ENCODE measurements at places on chromosomes 1 and 21. TPM values are rescaled to one million over a fixed set of nuclear protein-coding genes. Genes with fewer than 3 reads are reported as not detected.
A peak's percentile ranks its signal among the peaks of the same experiment; 100 is the strongest.

DNA sequence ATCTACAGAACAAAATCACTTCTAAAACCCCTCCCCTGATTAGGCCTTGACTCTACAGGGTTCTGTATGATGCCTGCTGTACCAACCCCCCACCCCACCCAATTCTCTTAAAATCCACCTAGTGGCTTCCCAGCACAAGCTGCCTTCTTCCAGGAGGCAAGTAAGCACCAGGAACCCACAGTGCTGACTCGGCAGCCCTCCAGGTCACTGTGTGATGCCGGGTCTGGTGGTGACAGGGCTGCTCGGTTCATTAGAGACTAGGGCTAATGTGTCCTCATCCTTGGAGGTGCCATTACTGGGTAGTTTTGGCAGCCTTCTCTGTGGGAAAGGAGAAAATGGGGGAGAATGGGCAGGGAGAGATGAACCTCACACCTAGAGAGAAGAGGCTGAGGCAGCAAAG, 363.5 kb downstream of the PTPRU start:
- DNase-seq: no peak

DNA sequence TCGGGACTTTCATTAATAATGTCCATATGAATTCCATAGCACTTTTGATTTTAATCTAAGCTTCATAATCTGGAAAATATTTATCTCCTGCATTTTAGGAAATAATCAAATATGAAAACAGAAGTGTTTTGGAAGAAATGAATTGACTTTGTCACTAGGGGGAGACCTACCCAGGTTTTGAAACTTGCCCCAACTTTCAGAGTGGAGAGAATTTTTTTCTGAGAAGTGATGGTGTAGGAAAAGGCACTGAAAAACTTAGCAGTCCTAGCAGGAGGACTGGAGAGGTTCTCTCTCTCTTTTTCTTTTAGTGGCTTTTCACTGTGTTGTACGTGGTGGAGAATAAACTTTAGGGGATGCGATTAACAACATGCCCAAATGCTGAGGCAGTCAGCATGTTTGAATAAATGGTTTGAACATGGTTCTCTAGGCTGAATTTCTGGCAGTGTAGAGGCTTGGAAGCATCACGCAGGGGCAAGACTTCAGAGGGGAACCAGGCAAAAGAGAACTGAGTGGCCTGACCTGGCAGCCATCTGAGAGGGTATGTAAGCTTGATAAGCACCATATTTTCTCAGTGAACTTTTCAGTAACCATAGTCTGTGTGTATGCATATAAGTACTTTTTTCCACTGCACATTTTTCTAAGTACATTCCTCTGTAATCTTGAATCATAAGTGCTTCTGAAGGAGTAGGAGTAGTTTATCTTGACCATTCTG, 68.3 kb upstream of the NEK7 start:
- DNase-seq: no peak

DNA sequence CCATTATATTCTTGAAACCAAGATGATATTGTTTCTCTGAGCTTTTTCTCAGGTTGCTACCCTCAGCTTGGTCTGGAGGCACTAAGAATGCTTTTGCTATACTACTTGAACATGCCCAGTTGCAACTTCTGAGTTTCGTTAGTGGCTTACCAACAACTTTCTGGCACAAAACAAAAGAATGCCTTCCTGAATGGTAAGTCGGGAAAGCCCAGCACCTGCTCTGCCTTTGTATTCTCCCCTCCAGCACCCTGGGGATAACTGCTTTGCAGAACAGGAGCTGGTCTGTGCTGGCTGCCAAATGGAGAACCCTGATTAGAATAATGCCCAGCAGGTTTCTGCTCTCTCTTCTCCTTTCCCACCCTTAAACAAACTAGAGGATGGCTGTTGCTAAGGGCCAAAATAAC, 149.3 kb downstream of the TGFB2 start:
- DNase-seq: no peak

DNA sequence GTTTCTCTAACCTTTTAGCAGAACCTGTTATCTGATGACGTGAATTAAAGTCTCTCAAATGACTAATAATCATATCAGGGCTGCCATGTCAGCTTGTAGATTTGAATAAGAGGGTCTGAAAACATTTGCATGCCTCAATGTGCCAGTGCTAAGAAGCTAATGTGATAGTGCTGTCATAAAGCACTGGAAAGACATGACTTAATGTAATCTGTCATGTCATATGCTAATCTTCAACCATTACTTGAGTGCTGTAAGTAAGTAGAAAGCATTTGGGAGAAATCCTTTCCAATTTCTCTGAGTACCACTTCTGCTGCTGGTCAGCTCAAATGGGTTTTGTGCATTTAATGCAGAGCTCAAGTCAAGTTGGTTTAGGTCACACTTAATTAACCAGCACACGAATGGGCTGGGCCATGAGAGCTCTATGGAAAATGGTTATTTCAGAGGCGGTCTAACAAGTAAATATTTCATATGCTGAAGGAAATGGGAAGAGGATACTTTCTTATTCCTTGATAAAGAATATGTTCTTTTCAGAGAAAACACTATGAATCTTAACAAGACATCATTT, 609.2 kb downstream of the LMO4 start:
- no peak for DNase-seq

GRCh38 chr1:231983588-231984193, 357.1 kb downstream of the DISC1 start:
- no peak for DNase-seq

DNA sequence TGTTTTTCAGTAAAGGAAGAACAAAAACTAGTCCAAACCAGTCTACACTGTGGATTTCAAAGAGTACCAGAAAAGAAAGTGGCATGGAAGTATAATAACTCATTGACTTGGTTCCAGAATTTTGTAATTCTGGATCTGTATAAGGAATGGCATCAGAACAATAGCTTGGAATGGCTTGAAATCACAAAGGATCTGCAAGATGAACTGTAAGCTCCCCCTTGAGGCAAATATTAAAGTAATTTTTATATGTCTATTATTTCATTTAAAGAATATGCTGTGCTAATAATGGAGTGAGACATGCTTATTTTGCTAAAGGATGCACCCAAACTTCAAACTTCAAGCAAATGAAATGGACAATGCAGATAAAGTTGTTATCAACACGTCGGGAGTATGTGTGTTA, 21.3 kb downstream of the CHODL start:
- no peak for DNase-seq

DNA sequence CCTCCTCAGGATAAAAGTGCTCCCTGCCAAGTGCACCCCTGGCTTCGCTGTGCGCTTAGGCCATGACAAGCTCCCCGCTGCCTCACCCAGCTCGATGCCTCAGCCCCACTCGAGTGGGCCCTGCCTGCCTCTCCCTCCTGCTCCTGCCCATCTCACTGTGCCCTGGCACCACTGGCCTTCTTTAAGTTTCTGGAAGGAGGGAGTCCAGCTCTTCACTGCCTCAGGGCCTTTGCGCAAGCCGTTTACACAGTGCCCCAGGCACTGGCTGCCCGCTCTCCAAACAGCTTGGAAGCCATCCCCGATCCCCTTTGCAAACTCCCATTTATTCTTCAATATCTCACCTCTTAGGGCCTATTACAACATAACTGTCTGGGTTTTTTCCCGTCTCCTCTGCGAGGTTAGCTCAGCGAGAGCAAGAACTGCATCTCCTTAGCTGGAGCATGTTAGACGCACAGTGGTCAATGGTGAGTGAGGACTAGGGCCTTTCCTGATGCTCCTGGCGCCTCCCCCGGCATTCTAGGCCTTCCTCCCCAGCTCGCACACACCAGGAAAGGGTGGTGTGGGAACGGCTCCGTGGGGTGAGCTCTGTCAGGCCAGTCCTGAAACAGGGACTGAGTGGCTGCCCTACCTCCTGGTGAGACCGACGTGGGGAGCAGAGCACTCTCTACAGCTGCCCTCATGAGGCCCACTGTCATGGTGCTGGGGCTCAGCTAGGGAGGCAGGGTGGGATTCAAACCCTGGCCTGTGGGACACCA, 31.9 kb downstream of the PODN start:
- no peak for DNase-seq

- DNase-seq: peak; percentile 48
These were observed 201.0 kb upstream of the PTBP2 start for GRCh38 chr1:96520579-96520947.

GRCh38 chr1:220137019-220137786, 43.3 kb downstream of the IARS2 start:
- DNase-seq: peak; percentile 2

DNA sequence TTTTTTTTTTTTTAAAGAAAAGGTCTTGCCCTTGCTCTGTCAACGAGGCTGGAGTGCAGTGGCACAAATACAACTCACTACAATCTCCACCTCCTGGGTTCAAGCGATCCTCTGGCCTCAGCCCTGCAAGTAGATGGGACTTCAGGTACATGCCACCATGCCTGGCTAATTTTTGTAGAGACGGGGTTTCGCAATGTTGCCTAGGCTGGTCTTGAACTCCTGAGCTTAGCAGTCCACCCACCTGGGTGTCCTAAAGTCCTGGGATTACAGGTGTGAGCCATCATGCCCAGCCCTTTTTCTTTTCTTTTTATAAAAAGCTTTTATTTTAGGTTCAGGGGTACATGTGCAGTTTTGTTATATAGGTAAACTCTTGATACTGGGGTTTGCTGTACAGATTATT, 47.2 kb downstream of the TLR5 start:
- DNase-seq: no peak

- no peak for DNase-seq
These were observed 108.4 kb downstream of the GREM2 start for GRCh38 chr1:240503558-240503957.

- DNase-seq: no peak
These were observed 18.2 kb downstream of the DOP1B start for GRCh38 chr21:36174780-36175179.

GRCh38 chr1:157134442-157134841, 3.8 kb downstream of the ETV3 start:
- no peak for DNase-seq

DNA sequence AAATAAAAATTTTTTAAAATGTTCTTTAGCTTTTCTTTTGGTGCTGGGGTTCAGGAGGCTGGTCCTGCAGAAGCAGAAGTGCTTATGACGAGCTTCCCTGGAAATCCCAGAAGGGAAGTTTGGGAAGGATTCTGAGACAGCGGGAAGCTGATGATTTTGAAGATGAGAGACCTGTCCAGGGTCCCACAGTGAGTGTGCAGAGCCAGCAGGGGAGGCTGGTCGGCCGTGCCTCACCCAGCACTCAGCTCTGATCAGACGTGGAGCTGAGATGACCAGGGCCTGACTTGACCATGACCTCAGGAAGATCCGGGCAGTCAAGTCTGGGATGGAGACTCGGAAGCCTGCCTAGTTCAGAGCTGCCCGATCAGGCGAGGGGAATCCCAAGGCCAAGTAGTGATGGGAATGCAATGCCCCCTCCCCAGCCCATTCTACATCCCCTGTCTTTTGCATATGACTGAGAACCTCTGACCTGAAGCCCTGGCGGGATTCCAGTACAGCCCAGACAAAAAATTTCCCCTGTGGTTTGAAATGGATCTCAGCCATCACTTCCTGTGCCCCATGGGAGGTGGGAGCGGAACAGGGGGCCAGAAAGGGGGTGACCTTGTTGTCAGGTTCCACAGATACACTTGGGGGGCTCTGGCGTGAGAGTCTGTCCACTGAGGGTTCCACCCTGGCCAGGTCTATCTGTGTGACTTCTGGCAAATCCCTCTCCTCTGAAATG, 96.8 kb upstream of the RUNX3 start:
- no peak for DNase-seq

GRCh38 chr1:98881901-98882300, 122.8 kb downstream of the PLPPR5 start:
- DNase-seq: no peak

- no peak for DNase-seq
These were observed 10.3 kb downstream of the CD2 start for GRCh38 chr1:116764466-116764898.

DNA sequence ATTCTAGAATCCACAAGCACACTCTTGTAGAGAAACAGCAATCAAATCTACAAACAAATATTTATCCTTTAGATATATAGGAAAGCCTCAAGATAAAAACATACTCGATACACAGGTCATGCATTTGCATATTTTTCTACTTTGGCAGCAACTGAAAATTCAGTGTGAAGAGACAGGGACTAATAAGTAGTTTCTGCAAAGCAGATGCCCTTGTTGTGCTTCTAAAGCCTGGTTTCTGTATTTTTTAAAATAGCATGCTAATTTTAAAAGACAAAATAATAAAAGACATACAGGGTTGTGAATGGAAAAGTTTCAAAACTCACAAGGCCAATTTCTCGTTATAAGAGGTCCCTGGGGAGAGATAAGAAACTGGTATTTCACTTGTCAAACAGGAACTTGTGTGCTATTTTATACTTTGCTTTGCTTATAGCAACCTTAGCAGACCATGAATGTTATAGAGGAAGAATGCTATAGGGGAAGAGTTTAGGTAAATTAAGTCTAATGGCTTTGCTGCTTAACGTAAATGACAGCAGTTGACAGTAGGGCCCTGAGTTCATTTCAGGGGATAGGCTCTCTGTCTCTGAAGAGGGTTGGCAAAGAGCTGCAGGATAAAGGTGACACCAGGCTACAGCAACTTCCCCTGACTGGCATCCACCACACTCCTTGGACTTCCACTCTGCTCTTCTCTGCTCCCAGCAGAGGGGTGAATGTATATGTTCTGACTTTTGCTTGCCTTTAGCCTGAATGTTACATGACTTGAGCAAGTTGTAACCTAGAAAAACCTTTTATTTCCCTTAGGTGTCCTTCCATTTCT, 9.4 kb upstream of the RGS13 start:
- no peak for DNase-seq

DNA sequence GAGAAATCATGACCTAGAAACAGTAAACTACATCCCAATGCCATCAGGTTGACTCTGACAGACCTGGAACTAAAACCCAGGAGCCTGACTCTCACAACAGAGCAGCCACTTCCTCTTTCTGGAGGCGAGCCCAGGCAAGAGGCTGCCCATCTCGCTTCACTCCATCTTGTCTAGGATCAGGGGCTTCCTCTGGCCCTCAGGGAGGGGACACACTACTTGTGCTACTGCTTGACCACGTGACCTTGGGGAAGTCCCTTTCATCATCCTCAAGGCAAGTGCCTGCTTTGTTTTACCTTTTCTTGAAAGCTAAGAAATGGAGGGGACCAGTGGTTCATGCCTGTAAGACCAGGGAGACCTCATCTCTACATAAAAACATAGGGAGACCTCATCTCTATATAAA, 2.6 kb upstream of the TENT5B start:
- no peak for DNase-seq

The OR2T35 gene
- not detected for total RNA-seq

The BCAS2 gene
- total RNA-seq: 43.0 TPM

The GPATCH2 gene
- total RNA-seq: 54.0 TPM

The LY9 gene
- total RNA-seq: 0.11 TPM

The KCNQ4 gene
- 2.0 TPM for total RNA-seq

The CNR2 gene
- 0.11 TPM for total RNA-seq

The ACOT11 gene
- total RNA-seq: 18.8 TPM

The RAB3B gene
- 1.7 TPM for total RNA-seq

The HSD3B2 gene
- not detected for total RNA-seq

The AMY1C gene
- total RNA-seq: not detected

The ROR1 gene
- 33.2 TPM for total RNA-seq

All from urinary bladder (tissue), 4 donors.